Anterior cingulate cortex (tissue), 58 donors: ENCODE measurements at places on chromosomes 4 and X.

GRCh38 chr4:76594173-76594572 lies 159.1 kb downstream of the SHROOM3 start:
- no peak for DNase-seq

DNA sequence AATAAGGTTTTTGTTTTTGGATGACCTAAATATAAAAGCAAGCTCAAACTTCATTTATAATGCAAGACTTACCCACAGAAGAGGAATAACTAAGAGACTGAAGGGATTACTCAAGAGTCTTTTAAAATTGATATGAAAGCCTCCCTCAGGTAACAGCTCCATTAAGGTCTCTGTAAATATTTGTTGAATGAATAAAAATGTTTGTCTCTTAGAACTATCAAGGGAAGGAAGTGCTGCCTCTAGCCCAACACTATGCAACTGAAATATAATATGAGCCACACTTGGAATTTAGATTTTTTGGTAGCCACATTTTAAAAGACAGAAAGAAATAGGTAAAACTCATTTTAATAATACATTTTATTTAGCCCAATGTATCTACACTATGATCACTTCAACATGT lies 127.8 kb downstream of the SH3RF1 start:
- DNase-seq, result no peak

- DNase-seq, result no peak
Observed at GRCh38 chr4:41358647-41359421, 102.1 kb downstream of the UCHL1 start.

- no peak for DNase-seq
Observed at GRCh38 chr4:82599336-82599735, 37.5 kb upstream of the TMEM150C start.

DNA sequence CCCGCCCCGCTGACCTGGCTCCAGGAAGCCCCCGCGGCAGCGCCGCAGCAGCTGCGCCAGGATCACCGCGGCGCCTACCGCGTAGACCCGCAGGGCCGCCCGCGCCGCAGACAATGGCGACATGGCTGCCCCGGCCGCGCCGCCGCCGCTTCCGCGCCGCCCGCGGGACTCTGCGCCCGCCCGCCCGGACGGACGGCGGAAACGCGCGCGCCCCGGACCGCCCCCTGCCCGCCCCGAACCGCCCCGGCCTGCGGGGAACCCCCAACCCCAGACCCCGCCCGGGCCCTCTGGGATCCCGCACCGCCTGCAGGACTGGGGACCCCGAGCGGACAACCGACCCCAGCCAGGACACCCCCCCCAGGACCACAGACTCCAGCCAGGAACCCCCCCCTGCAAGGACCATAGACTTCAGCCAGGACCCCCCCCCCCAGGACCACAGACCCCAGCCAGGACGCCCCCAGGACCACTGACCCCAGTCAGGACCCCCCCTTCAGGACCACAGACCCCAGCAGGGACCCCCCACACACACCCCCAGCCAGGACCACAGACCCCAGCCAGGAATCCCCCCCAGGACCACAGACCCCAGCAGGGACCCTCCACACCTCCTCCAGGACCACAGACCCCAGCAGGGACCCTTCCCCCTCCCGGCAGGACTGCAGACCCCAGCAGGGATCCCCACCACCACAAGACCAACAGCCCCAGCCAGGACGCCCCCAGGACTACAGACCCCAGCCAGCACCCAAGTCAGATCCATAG lies at the start of the genes DHRSX and ZBED1:
TSS of gene DHRSX (minus strand) at position 174 of the 756 bp plus-strand sequence. CDS start at position 123, 51 bp downstream.
TSS of gene ZBED1 (minus strand) at position 174 of the 756 bp plus-strand sequence. CDS start 10,257 bp downstream, outside the sequence.
- DNase-seq, result no peak
